NCI-H510A (cell line): ENCODE measurements at places on chromosomes 2 and 18.

GRCh38 chr2:234308073-234308812 is 188.6 kb downstream of the ARL4C start:
- no peak for DNase-seq

- no peak for DNase-seq
These were observed 155.1 kb downstream of the DOCK10 start for GRCh38 chr2:224887141-224887540.

GRCh38 chr2:163570391-163570790 is 165.4 kb downstream of the FIGN start:
- no peak for DNase-seq

- no peak for DNase-seq
These were observed 541.8 kb downstream of the SOX11 start for GRCh38 chr2:6233993-6234392.

- DNase-seq: no peak
These were observed 6.5 kb downstream of the RNF103 start for GRCh38 chr2:86617153-86617552.

- no peak for DNase-seq
These were observed 122.2 kb downstream of the QPCT start for GRCh38 chr2:37466533-37467222.

GRCh38 chr2:128469875-128470274 is 151.2 kb upstream of the HS6ST1 start:
- no peak for DNase-seq

DNA sequence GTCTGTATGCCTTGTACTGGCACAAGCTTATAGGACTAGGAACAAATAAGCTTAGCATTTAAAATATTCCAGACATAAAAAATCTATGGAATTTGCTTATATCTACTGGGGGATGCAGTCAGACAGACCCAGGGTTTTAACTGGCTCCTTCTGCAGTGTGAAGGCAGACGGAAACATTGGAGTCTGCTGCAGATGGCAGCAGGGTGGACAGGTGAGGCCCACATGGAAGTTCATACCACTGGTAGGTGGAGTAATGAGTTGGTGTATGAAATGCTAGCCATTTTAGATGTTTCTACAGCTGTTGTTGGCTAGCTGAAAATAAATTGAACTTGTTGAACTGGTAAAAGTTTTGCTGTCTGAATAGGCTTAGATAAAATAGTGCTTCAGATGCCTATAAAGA is 17.7 kb downstream of the SPTBN1 start:
- no peak for DNase-seq

- DNase-seq: no peak
These were observed 101.6 kb upstream of the TEX51 start for GRCh38 chr2:126796931-126797621.

- DNase-seq: no peak
These were observed 15.1 kb downstream of the CLIP4 start for GRCh38 chr2:29130295-29130694.

DNA sequence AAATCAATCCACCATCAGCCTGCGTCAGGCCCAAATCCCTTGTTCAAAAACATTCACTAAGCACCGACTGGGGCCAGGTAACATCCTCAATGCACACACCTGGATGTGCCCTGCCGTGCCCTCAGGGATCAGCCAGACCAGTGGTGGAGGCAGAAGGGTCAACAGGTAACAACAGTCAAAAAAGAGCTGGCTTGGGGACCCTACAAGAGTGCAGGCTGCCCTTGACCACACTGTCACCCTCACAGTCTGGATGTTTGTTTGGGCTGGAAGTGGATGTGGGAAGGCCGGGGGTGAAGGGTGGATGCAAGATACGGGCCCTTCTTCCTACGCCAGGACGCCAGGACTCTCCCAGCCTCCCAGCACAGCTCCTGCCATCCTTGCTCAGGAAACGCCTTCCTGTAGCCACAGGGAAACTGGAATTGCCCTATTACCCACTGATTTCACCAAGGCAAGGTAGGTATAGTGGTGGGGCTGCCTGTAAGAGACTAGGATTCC is 2.7 kb downstream of the BIN1 start:
- no peak for DNase-seq

GRCh38 chr2:105328281-105329196 is 996 bp downstream of the TGFBRAP1 start:
- DNase-seq: peak; percentile 68

DNA sequence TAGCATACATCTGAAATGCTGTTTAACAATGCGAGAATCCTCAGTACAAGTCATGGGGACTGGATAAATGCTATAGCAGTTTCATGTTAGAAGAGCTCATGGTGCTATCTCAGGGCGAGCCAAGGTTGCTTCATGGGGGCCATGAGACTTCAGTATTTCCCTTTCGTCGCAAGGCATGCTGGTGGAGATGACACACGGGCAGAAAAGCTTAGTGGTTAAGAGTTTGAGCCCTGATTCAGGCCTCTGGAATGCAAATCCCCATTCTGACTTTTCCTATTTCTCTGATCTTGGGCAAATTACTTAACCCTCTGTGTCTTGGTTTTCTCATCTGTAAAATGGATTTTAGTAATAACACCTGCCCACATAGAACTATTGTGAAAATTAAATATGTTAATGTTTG is 57.4 kb upstream of the EPHA4 start:
- DNase-seq: no peak

DNA sequence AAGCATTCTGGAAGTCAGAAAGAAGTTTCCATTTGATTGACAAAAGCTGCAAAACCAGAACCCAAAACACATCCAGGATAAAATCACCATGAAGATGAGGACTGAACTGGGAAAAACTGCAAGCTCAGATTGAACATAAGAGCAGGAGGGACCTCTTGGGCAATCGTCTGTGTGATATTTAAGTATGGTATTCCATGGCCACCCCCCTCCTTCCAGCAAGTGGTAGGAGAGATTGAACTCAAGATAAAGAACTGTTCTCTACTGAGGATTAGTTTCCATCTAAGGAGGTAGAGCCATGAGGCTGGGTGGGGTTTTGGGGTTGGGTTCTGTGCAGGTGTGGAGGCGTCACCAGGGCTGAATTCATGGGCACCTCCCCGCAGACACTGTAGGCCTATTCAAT is 251.1 kb downstream of the NCKAP5 start:
- no peak for DNase-seq
